B cell (primary cell): ENCODE measurements at places on chromosomes 5 and 9.

GRCh38 chr9:105043370-105043936 is 115.5 kb upstream of the ABCA1 start:
- no peak for DNase-seq

DNA sequence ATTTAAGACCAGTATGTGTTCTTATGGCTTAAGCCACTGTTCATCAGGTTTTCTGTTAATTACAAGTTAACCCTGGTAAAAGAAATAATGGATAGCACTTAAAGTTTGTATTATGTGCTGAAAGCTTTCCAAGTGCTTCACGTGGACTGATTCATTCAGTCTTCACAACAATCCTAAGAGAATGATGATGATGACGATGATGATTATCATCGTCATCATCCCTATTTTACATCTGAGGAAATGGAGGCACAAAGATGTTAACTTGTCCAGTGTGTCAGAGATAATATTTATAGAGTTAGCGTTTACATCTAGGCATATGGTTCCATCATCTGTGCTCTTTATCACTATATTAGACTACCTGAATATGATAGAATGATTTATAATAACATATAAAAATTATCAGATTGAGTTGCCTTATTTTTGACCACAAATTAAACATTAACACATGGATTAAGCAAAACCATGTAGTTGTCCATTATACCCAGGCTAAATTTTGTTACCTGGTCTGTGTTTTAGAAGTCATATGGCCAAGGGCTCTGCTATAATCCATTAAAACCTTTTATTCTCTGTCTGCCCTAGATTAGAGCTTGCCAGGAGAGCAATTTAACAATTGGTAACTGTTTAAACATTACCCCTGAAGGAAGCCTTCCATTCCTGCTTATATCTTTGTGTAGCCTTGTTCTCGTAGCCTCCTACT is 102.3 kb upstream of the MAP3K1 start:
- no peak for DNase-seq

DNA sequence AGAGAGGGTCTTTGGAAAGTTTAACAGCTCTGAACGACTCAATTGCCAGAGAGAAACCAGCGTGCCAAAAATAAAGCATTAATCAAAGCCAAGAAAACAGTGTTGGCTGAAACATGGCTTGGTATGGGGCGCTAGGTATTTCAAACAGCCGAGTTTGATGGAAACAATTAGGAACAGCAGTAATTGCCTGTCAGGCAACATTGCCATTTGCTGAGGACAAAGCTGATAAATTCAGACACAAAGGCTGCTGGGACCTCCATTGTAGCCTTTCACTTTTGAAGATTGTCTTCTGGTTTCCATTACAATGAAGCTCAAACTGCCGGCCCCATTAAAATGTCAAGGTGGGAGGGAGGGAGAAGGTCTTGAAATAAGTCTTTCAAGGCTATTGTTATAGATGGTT is 125.4 kb upstream of the SPDL1 start:
- no peak for DNase-seq

DNA sequence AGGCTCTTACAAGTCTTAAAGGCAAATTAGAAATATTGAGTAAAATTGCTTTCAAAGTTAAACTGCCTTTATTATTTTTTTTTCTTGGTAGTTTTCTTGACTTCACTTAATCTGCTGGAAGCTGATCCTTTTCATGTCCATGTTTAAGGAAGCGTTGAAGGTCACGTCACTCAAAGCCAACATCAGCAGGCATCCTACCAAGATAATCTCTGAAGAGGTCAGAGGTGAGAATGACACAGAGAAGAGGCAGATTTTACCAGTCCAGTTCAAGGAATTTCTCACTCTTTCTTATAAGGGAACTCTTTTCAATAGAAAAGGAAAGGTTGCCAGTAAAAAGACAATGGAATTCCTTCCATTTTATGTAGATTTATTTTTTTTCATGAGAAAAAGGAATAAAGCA is 259.8 kb downstream of the ANXA1 start:
- no peak for DNase-seq
